ENCODE measurements at places on chromosomes 7 and 10. TPM values are rescaled to one million over a fixed set of nuclear protein-coding genes. Genes with fewer than 3 reads are reported as not detected.

The SP8 gene
- not detected for total RNA-seq

The ADGRA1 gene
- total RNA-seq = not detected

The HMX3 gene
- total RNA-seq = not detected

The CYP3A4 gene
- total RNA-seq = 0.24 TPM

The ANXA8L1 gene
- 193 TPM for total RNA-seq

The STAG3 gene
- 0.48 TPM for total RNA-seq

The ETV1 gene
- 3.3 TPM for total RNA-seq

The WIPF3 gene
- 1.2 TPM for total RNA-seq

GRCh38 chr10:6700066-6700465 lies 120.0 kb upstream of the PRKCQ start:
- ATAC-seq = no peak

GRCh38 chr10:123974406-123974805 lies 82.8 kb upstream of the CPXM2 start:
- no peak for ATAC-seq

DNA sequence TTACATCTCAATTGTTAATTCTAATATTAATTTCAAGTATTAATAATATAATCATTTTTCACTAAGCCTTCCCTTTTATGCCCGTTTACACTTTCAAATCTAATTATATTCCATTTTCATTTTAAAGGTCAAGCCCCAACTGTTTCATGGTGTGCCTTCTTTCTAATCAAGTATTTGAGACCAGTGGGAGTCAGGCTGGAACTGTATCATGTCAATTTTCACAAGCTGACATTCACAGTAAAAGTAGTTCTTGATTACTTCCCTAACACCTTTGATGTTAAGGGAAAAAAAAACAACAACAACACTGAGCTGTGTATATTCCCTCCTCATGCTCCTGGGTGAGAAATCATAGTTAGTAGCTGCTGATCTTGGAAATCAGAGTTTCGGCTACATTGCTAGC lies 38.1 kb downstream of the SFTPD start:
- no peak for ATAC-seq

GRCh38 chr10:35194906-35195305 lies 68.3 kb downstream of the CREM start:
- ATAC-seq = no peak

- no peak for ATAC-seq
These were observed 112.2 kb upstream of the LRGUK start for GRCh38 chr7:134014935-134015334.

GRCh38 chr10:109961174-109962001 lies 38.1 kb upstream of the XPNPEP1 start:
- no peak for ATAC-seq

- no peak for ATAC-seq
These were observed 41.9 kb downstream of the NKX6-2 start for GRCh38 chr10:132743925-132744490.

DNA sequence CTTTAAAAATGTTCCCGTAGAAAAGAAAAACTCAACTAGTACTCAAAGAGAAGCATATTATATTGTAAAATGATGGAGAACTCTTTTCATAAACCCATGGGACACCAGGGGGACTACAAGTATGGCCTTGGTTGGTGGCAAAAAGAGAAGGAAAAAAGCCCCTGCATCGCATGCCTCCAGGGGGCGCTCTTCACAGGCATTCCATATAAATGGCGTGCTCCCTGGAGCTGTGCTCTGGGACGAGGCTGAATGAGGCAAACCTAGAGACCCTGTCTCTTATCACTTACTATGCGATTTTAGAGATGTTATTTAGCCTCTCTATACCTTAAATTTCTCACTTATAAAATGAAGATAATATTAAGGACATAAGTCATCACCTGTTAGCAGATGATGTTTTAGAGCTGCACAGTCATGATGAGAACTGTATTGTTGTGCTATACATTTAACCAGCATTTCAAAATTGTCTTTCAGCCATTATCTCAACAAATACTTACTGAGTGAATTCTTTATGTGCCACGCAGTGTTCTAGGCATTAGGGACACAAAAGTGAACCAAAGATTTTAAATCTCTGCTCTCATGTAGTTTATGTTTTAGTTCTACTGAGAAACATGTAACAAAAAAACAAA lies 105.8 kb downstream of the ARHGAP21 start:
- ATAC-seq = no peak

DNA sequence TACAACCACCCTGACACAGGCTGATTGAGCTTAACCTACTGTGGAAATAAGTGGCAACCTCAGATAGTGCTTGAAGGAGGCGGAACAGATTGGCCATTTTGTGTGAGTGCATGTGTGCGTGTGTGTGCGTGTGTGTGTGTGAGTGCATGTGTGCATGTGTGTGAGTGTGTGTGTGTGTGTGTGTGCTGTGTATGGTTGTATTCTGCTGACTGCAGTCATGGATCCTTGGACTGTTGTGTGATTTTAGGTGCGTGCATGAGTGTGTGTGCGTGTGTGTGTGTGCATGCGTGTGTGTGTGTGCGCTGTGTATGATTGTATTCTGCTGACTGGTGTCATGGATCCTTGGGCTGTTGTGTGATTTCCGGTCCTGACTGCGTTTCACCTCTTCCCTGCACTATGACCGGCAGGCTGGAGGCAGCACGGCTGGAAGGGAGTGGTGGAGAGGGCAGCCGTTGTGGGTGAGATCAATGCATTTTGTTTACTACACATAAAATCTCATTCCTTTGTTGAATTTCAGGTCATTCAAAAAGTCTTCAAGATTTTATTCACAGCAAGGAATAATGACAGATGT lies 6.3 kb downstream of the IQCE start:
- peak; percentile 34 for ATAC-seq

DNA sequence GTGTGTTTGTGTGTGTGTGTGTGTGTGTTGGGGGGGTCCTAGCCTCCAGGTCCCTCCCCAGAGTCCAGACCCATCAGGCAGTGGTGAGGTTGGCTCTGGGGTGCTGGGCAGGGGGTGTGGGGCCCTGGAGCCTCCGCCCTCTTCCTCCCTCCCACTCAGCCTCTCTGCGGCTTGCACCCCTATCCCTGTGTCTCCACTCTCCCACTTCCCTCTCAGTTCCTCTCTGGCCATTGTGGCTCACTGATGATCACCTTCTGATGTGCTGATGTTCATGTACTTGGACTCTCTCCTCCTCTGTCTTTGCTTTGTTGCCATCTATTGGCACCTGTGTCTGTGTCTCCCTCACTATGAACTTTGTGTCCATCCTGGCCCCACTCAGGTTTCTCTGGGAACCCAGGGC lies 298.7 kb downstream of the ZEB1 start:
- ATAC-seq = no peak
